Activated CD8-positive, alpha-beta memory T cell treated with anti-CD3 and anti-CD28 coated beads for 1 hour (primary cell): ENCODE measurements at places on chromosomes 3 and 15.
A peak's percentile ranks its signal among the peaks of the same experiment; 100 is the strongest.

- no peak for DNase-seq
Observed at GRCh38 chr3:4712109-4712508, 219.0 kb downstream of the ITPR1 start.

- no peak for DNase-seq
Observed at GRCh38 chr15:101198800-101199199, 53.0 kb downstream of the CHSY1 start.

- peak; percentile 7 for DNase-seq
Observed at GRCh38 chr15:43826508-43827341, at the start of gene WDR76. WDR76 (plus strand) TSS chr15:43827002; CDS start chr15:43827033, 31 bp downstream.

DNA sequence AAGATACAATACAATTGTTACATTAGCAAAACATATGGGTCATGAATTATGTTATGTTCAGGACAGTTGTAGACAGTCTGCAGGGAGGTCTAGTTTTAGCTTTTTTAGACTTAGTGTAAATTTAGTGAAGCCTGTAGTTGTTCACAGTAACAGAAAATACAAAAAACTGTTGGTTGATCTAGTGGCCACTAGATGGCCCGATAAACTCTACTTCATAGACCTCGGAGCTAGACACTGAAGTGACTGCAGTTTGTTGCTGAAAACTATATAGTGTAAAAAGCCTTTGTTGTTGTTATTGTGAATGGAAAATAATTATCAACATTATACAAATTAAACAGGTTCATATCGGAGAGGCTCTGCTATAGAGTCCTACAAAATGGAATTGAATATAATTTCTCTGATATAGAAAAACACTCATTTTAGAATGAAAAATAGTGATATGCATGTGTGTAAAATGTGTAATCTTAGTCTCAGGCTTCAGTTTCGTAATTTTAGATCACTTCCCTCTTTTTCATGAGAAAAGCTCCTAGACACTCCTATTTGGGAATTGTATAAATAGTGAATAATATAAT lies 18.3 kb downstream of the MAGEL2 start:
- DNase-seq: no peak

GRCh38 chr15:91307601-91308000 lies 207.5 kb downstream of the SV2B start:
- DNase-seq: no peak

GRCh38 chr15:95567686-95568085 lies 762.8 kb upstream of the NR2F2 start:
- DNase-seq: no peak

- DNase-seq: no peak
Observed at GRCh38 chr15:74422652-74423430, 10.9 kb downstream of the SEMA7A start.

DNA sequence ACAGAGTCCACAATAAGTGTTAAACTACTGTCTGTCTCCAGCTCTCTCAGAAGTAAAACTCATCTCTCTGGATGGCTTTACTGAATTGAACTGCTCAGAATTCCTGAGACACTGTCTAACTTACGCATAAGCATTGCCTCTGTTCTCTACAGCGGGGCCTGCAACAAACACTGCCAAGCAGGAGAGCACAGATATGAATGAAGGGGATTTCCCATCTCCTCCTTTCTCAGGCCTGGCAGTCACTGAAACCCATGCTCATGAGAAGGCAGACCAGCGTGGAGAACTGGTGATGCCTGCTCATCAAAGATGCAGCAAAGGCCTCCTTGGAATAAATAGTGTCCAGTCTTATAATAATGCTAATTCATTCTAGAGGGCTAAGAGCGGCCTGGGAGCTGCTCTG lies 10.3 kb downstream of the RASGRP1 start:
- no peak for DNase-seq

- DNase-seq: no peak
Observed at GRCh38 chr3:152289708-152290107, 21.0 kb downstream of the MBNL1 start.

DNA sequence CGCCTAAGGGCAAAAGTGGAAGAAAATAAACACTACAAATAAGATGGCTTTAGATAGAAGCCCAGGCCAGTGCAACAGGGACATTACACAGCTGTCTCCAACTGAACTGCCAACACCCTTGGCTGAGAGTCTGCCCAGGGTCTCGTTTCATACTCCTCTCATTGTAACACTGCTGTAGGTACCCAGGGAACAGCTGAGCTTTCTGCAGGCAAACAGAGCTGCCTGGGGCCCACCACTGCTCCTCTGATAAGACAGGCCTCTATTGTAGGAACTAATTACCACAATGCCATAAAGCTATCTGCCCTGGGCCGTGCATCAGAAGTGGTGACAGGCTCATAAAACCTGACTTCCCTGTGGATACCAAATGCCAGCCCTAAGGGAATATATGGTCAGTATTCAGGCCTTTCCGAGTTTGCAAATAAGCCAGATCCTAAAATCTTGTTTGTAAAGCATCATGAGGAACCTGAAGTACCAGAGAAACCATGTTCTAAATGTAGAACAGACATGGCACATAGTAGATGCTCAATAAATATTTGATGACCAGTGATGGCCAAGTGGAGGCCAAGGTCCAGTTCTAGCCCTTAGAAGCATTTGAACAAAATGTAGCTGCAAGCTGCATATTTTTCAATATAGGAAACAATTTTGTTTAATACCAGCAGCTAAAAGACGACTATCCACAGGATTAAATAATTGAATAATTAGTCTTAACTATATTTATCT lies 84.3 kb upstream of the NEO1 start:
- no peak for DNase-seq

DNA sequence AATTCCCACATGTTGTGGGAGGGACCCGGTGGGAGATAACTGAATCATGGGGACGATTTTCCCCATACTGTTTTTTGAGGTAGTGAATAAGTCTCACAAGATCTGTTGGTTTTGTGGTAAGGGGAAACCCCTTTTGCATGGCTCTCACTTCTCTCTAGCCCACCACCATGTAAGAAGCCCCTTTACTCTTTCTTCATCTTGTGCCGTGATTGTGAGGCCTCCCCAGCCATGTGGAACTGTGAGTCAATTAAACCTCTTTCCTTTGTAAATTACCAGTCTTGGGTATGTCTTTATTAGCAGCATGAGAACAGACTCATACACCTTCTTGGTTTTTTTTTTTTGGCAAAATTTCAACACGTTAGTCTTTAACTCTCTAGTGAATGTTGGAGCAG lies 18.1 kb downstream of the ARL8B start:
- no peak for DNase-seq

DNA sequence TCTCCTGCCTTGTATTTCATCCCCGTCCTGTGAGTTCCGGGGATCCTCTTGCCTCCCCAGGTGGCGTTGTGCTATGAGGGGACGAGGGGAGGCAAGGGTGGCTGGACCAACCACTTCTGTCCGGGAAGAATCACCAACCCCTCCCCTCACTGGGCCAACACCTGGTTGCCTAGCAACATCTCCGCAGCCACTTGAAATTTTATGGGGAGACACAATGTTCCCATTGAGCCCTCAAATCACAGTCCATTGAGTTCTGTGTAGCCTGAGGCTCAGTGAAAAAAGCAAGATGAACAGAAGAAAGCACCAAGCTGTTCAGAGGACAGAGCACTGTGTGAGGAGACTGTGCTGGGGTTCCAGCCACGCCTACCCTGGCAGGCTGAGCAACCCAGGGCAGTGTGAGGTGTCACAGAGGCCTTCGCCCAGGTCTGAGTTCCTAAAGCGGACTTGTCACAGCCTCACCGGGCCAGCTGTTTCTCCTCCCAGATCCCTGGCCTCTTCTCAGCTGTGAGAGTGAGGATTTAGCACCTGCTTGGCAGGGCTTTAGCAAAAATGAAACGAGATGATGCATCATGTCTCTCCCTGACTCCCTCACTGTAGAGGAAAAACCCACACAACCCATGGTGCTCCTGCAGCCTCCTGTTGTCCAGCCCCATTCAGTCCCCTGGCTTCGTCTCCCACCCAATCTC lies 76.8 kb downstream of the ATP2B2 start:
- DNase-seq: no peak

DNA sequence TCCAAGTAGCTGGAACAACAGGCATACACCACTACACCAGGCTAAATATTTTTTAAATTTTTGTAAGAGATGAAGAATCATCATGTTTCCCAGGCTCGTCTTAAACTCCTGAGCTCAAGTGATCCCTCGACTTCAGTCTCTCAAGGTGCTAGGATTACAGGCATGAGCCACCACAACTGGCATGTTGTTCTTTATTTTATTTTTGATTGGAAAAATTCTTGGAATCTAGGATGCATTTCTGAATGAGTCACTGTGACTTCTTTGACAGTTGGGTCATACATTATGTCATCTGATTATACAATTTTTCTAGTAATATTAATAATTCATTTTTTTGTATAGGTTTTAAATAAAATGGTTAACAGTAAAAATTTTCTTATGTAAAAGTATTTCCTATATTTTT lies 870.2 kb downstream of the SI start:
- no peak for DNase-seq

DNA sequence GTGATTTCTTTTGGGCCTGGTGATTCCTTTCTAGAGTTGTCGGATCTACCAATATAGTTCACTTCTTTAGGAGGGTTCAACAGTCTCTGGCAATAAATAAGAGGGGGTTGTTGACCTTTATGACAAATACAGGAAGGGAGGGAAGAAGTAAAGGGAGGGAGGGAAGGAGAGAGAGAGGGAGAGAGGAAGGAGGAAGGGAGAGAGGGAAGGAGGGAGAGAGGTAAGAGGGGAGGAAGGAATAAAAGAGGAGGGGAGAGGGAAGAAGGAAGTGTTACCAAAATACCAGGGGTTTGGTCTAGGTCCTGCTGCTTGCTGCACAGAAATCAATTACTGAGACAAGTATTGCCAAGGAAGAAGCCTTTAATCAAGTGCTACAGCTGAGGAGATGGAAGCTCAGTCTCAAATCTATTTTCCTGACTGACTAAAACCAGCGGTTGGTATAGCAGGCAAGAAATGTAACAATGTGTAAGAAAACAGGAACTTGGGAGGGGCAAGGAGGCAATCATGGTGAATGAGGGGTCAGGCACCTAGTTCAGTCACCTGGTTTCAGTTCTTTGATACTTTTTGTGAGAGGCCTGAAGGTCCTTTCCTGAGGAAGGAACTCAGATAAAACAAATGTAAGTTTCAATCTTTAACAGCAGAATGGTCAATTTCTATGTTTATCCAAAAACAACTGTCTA lies 14.1 kb upstream of the TMEM40 start:
- DNase-seq: no peak

GRCh38 chr15:59131969-59132562 lies 27.1 kb downstream of the CCNB2 start:
- no peak for DNase-seq

- DNase-seq: no peak
Observed at GRCh38 chr3:143354342-143354741, 234.8 kb downstream of the CHST2 start.

DNA sequence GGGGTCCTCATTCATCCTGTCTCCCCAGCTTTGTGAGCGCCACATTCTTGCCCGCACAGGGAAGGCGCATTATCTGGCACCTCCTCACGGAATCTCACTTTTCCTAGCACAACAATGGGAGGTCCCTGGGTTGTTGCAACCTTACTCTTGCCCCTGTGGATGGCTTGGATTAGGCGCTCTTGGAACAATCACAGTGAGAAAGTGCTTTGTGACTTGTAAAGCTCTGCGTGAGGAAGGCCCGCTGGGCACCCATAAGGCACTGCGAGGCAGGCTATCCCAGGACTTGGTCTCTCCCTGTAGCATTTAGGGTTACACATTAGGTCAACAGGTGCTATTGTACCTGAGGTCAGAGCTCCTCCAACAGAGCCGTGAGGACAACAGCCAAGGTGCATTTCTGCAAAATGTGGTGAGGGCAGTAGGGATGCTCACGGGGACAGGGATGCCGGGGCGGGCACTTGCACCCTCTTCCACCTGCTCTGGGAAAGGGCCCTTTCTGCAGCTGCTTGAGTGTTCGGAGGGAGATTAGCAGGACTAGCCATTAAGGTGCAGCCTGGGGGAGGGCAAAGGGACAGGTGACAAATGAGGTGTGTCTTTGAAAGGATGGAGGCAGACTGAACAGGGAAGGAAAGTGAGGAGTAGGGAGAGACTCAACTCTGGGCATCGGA lies 13.9 kb upstream of the LRRC15 start:
- no peak for DNase-seq

- DNase-seq: no peak
Observed at GRCh38 chr3:172159376-172159775, 120.0 kb downstream of the FNDC3B start.

- DNase-seq: no peak
Observed at GRCh38 chr3:194661374-194661773, 10.6 kb downstream of the LSG1 start.

DNA sequence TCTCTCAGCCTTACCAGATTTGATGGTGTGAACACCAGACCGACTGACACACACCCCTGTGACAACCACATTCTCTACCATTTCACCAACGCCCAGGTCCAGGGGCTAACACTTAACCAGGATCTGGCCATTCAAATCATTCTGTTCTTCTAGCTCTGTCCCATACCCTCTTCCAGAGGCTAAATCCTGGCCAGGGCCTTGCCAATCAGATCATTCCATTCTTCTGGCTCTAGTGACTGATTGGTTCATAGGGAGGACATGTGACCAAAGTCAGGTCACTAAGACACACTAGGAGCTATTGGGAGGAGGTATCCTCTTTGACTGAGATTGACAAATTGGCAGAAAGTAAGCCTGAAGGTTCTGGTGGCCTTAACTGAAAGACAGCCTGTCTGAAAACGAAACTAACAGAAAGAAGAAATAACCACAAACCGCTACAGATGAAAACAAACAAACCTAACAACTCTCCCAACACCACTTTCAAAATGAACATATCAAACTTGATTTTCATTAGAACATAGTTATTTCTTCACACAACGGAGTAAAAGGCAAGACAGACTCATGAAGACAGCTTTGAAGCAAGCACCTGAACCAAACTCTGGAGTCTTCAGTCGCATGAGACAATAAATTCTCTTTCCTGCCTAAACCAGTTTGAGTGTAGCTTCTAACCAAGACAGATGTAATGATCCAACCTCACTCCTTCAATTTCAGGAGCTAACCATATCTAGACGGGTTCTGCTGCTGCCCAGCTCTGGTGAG lies 68.5 kb downstream of the TRANK1 start:
- DNase-seq: no peak

DNA sequence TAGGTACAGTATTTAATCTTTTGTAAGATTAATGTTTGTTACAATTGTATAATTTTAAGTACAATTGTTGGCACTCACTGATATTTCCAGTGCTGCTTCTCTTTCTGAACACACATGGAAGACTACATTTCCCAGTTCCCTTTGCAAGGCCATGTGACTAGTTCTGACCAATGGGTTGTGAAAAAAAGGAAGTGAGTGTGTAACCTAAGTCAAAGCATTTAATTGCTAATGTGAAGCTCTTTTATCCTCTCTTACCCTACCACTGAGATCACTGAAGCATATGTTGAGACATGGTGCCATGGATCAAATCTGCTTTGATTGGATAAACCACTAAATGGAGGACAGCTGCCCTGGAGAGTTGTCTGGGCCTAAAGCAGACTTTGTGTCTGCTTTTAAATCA lies 83.9 kb upstream of the PLXND1 start:
- no peak for DNase-seq
